ENCODE measurements at places on chromosomes 2 and 18. TPM values are rescaled to one million over a fixed set of nuclear protein-coding genes. Genes with fewer than 3 reads are reported as not detected.

The LYG2 gene
- total RNA-seq = not detected

The IL1RN gene
- total RNA-seq = 203 TPM

The DTNA gene
- total RNA-seq = 0.31 TPM

The AGXT gene
- not detected for total RNA-seq

The KIF1A gene
- not detected for total RNA-seq

The SPDYA gene
- 12.4 TPM for total RNA-seq
